ENCODE measurements at places on chromosomes 4 and X.

DNA sequence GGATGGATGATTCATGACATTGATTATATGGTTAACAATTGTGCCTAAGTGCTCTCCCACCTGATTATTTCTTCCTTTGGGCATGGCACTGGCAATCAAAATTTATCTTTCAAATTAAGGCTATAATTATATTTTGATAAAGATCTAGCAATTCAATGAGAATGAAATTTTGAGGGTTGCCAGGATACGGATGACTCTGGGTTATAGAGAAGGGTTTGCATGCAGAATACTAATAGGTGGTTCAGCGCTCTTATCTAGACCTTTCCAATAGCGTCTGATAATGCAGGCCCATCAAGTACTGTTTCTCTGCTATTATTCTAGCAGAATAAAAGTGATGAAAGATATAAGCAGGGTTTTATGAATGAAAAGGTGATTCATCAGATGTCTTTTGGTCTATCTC is 74.9 kb upstream of the SCML1 start:
- DNase-seq: no peak

DNA sequence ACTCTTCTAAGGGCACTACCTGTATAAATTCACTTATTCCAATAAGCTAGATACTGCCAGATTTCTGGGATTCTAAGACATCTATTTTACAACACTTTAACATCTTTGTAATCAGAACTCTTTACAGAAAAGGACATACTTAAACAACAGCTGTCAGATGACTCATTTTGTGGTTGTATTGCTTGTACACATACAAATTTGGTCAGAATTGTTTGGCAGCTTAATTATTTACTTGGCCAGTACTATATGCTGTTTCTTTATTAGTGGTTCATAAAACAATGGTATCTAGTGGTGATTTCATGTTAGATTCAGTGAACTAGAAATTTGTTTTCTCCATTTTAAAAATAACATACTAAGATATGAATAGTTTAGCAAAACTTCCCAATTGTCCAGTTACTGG is 27.2 kb downstream of the PALLD start:
- DNase-seq: no peak

DNA sequence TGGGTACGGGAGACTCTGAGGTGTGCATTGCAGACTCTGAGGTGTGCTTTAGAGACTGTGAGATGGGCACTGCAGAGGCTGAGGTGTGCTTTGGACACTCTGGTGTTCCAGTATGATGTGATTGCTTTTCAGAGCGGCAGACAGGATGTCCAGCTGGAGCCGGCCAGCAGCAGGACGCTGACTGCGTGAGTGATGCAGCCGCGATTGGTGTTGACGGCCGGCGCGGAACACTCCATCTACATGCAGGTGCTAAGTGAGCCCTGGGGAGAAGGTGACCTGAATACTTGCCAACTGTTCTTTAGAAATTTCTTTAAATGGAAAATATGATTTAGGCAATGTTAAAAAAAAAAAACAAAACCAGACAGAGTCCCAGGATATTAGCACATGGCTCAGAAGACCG is 103.1 kb upstream of the PPP2R3B start:
- no peak for DNase-seq

GRCh38 chrX:32281853-32282252 is 929.5 kb downstream of the DMD start:
- no peak for DNase-seq

GRCh38 chr4:65416891-65417290 is 253.4 kb downstream of the EPHA5 start:
- DNase-seq: no peak

DNA sequence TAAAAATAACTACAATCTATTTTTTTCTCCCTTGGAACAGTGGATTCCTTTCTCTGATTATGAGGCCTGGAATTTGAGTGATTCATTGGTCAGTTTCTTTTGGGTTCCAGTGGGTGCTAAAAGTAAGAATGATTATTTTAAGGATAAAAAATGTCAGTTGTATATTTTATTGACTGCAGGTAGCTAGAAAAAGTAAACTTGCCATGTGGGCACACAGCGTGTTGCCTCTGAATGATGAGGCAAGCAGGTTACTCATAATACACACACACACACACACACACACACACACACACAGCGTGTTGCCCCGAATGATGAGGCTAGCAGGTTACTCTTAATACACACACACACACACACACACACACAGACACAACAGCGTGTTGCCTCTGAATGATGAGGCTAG is 13.8 kb downstream of the GALNT7 start:
- DNase-seq: no peak

DNA sequence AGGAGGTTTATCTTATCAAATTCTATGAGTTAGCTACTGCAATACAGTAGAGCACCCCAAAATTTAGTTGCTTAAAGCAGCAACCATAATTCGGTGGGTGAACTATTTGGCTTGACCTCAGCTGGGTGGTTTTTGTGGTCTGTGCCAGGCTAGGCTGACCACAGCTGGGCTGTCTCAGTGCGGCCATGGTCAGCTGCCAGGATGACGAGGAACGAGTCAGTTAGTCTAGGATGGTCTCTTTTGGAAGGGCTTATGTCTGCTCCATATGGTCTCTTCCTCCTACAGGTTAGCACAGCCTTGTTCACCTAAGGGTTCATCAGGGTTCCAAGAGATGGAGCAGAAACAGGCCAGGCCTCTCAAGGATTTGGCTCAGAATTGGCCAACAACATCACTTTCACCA is 210.4 kb downstream of the PALLD start:
- DNase-seq: no peak

DNA sequence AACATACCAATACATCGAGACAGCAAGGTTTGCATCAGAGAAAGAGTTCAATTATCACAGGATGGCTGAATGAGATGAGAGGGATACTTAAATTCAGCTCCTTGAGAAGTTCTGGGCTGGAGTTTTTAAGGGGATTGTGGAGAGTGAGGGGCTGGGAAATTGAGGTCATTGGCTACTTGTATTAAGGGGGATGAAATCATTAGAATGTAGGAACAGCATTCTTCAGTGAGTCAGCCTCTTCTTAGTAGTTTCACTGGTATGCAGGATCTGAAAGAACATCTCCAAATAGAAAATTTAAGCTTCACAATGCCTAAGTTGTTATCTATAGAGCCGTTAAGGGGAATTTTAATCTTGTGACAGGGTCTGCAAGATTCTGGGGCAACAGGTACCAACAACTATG is 211.6 kb upstream of the TAPT1 start:
- no peak for DNase-seq

DNA sequence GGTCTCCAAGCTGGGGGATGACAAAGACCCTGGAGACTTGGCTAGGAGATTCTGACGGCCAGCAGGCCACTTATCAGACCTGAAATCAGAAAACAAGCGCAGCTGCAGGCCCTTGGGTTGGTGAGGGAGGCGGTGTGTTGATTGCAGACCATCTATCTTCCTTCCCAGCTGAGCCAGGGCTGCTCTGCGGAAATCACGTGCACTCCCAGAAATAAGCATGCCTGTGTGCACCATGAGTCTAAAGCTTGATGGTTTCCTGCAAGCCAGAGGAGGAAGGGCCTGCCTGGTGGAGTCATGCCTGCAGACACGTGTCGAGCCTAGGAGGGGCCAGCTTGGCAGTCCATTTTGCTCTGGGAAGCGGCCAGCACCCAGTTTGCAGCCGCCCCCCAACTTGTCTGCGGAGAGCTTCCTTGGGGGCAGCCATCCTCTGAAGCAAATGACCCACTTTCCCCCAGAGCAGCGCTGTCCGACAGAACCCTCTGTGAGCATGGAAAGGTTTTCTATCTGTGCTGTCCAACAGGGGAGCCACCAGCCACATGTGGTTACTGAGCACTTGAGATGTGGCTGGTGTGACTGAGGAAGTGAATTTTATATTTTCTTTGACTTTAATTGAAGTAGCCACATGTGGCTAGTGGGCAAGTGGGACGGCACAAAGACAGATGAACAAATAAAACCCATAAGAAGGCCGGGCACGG is 175.7 kb upstream of the BCOR start:
- DNase-seq: no peak

DNA sequence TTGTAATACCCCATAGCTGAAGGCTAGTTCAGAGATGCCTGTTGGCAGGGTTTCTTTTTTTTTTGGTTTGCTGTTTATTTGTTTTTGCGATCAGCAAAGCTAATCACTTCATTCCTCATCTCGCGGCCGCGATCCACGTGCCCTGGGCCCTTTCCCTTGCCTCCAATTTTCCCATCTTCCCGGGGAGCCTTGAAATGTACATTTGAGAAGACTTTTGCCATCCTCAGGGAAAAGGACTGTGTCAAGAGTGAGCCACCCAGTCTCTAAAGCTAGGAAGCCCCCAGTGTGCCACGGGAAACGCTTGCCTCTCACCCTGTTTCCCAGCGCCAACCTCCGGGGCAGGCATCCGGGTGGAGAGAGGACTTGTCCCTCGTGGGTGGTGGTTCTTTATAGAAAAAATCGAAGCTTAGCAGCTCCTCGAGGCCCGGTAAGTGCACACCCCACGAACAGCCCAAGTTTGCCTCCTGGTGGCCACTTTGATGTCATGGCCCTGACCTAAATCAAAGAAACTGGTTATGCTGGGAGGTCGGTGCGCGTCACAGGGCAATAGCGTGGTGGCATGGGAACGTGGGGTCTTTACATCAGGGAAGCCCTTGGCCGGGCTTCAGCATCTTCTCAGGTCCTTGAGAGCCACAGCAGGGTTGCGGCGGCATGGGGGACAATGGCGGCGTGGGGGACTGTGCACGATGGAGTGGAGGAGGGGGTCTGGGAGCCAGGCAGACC is 42.0 kb downstream of the MAP7D3 start:
- DNase-seq: no peak

GRCh38 chr4:113601636-113602035 is 159.9 kb downstream of the CAMK2D start:
- DNase-seq: no peak

GRCh38 chr4:175930471-175930870 is 118.4 kb upstream of the GPM6A start:
- DNase-seq: no peak

GRCh38 chrX:46777971-46778810 is 19.3 kb upstream of the SLC9A7 start:
- no peak for DNase-seq
